HuH-7 (cell line): ENCODE measurements at places on chromosomes 7 and 10.
A peak's percentile ranks its signal among the peaks of the same experiment; 100 is the strongest.

- no peak for DNase-seq
Measured at GRCh38 chr10:133159611-133159949, 439 bp upstream of the KNDC1 start.

GRCh38 chr10:123459371-123460091, 206.6 kb upstream of the GPR26 start:
- DNase-seq, result no peak

GRCh38 chr7:91603707-91604106, 276.8 kb downstream of the MTERF1 start:
- no peak for DNase-seq

- no peak for DNase-seq
Measured at GRCh38 chr7:87129848-87130247, 22.4 kb upstream of the DMTF1 start.

GRCh38 chr10:101772895-101773761, 2.8 kb downstream of the FGF8 start:
- DNase-seq, result no peak

GRCh38 chr7:45563401-45563800, 10.8 kb upstream of the ADCY1 start:
- DNase-seq, result no peak

- no peak for DNase-seq
Measured at GRCh38 chr7:134684165-134684564, 37.5 kb downstream of the BPGM start.

DNA sequence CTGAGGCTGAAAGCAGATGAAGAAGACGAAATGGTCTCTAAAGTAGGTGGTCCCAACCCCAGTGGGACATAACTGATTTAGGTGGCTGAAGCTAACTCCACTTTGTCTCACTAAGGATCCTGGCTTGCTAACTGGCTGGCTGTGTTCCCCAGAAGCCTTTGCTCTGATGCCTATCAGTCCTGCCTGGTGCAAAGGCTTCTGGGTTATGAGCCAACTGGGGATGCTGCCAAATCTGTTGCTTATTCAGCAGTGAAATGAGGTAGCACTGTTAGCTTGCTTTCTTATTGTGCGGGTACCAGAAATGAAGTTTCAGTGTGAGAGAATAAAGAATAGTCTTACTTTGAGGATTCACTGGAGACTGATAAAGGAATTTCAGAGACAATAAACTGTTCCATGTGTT, 18.1 kb downstream of the PRKG1 start:
- no peak for DNase-seq

- DNase-seq, result no peak
Measured at GRCh38 chr10:86226781-86227201, 139.8 kb downstream of the GRID1 start.

DNA sequence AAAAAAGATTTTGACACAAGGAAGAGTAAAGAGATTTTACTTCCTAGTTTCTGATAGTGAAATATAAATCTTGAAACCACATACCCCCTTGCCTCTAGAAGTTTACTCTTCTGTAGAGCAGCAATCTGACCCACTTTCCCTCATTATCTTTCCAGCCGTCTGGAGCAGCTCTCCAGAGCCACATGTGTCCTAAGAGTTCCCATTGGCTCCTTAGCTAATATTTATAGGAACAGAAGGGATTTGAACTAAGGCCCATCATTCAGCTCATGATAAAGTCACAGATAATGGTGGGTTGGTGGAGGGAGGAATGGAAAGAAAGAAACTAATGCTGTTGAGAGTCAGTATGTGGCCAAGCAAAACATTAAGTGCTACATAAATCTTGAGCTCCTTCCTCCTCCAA, 121.8 kb downstream of the INHBA start:
- no peak for DNase-seq

- no peak for DNase-seq
Measured at GRCh38 chr7:79590391-79590790, 136.9 kb upstream of the MAGI2 start.

- no peak for DNase-seq
Measured at GRCh38 chr7:101804967-101805366, 12.5 kb upstream of the CUX1 start.

- no peak for DNase-seq
Measured at GRCh38 chr10:108362961-108363360, 1198.5 kb upstream of the SORCS1 start.

GRCh38 chr7:142696456-142697179, 52.7 kb upstream of the PRSS1 start:
- no peak for DNase-seq

- peak; percentile 84 for DNase-seq
Measured at GRCh38 chr10:110207011-110207804, at the start of gene MXI1. TSS of gene MXI1 (plus strand) at chr10:110207605. CDS start at chr10:110207809, 204 bp downstream.

GRCh38 chr10:77554996-77555397, 82.6 kb downstream of the KCNMA1 start:
- no peak for DNase-seq

- no peak for DNase-seq
Measured at GRCh38 chr10:74156919-74157289, 5.9 kb downstream of the ADK start.

DNA sequence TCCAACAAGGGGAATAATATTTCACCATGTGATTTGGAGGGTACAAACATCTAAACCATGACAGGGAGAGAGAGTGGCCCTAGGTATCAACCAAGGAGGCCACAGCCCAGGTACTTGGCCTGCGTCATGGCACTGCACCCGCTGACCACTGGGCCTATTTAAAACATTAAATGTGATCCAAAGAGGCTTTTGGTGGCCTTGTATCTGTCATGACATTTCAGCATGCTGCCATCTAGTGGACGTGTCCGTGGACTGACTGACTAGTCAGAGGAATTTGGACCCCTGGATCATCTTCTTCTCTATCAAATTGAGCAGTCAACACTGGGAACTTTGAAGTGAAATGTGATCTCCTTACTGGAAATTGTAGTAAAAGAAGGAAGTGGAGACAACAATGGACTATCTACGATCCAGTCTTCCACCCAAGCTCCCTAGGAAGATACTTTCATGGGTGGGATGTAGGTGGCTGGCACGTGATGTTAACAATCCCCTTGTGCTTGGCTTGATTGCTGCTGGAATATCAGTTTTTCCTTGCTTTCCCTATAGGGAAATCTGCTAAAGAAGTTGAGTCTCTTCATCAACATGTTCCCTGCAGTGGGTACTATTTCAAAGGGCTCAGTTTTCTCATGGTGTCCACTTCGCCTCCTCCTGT, 24.6 kb upstream of the ITGA8 start:
- DNase-seq, result peak; percentile 58

DNA sequence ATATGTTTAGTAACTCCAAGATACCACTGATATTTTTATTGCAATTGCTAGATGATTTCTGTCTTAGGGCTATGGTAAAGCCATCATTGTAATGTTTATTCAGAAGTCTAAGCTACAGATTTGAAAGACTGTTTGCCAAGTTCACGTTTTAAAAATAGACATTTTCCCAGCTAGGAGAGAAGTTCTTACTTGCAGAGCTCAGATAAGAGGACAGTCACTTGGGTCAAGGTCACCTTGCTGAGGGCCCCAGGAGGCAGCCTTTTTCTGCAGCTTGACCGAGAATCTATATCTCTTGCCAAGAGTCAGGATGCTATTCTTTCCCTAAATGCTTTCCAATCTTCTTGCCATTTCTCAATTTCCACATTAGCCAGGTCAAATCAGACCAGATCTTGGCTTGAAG, 1011.2 kb downstream of the KCNMA1 start:
- no peak for DNase-seq

DNA sequence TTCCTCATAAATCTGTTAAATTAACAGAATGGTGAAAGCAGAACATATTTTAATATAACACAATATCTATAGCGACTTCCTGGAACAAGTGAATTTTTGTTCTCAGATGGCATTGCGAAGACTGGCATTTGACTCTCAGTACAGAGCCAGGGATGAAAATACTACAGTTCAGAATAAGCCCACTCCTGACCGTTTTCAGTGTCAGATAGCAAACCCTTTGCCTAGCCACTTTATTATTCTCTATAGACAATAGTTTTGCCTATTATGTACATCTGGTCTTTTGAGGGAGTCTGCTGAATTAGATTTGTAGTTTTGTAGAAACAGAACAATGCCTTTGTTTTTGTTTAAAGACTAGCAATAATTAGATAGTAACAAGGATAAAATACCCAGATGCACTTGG, 2.3 kb downstream of the MINPP1 start:
- DNase-seq, result no peak

DNA sequence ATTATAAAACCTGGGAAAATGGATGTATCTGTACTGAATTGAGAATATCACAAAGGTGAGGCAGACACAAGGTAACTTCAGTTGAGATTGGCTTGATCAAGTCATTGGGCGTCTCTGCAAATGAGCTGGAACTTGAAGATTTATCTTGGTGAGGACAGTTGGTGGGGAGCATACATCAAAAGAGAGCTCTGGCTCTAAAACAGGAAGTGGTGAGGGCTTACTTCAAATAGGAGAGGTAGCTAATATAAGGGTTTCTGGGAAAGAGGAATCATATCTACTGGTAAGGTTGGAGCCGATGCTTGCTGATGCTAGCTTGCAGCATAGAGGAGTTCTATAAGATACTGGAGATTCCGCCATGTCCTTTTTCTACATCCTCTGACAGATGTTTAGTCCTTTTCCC, 39.9 kb upstream of the FGL2 start:
- DNase-seq, result no peak

DNA sequence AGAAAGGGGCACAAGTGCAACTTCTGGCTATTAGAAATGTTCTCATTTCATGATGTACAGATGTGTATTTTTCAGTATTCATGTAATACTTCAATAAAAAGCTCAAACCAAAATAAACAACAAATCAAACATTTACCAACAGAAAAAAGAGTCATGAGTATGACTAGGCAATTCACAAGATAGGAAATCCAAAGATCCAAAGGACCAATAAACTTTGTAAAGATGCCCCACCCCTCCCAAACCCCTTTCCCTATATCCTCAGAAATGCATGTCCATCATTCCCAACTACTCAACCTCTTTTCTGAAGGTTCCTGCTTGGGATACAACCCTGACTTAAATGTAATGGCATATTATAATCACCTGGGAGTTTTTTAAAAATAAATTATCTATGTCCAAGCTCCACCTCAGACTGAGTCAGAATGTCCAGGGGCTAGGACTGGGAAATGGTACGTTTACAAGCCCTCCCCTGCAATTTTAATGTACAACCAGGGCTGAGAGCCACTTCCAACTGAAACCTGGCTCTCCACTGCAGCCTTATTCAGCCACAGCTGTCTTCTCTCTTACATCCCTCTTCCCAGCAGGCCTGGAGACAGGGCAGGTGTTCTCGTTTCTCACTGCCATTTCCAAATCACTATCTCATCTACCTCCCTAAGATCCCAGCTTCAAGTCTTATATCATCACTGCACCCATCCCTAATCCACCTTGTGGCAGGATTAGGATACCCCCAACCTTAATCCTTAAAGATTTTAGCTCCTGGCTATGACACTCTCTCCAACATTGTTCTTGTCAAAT, 36.5 kb downstream of the COA1 start:
- no peak for DNase-seq

DNA sequence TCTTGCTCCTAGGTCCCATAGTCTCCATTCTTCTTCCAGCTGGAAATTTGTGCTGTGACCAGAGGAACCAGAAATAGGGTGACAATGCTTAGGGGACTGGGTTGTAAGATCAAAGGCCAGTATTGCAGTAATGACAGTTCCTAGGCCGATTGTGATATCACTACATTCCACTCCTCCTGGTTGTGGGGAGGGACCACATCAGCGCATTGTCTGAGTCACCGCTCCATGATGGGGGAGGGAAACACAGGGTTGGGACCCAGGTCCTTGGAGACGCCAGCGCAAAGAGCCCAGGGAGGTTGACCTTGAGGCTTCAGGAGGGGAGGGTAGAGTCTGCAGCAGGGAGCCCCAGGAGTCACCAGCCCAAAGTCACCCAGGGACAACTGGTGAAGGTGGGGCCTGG, 20.8 kb upstream of the GGCT start:
- DNase-seq, result no peak

- DNase-seq, result no peak
Measured at GRCh38 chr7:2640482-2640830, 8.7 kb downstream of the TTYH3 start.

- no peak for DNase-seq
Measured at GRCh38 chr7:8250547-8250946, 11.4 kb downstream of the ICA1 start.

DNA sequence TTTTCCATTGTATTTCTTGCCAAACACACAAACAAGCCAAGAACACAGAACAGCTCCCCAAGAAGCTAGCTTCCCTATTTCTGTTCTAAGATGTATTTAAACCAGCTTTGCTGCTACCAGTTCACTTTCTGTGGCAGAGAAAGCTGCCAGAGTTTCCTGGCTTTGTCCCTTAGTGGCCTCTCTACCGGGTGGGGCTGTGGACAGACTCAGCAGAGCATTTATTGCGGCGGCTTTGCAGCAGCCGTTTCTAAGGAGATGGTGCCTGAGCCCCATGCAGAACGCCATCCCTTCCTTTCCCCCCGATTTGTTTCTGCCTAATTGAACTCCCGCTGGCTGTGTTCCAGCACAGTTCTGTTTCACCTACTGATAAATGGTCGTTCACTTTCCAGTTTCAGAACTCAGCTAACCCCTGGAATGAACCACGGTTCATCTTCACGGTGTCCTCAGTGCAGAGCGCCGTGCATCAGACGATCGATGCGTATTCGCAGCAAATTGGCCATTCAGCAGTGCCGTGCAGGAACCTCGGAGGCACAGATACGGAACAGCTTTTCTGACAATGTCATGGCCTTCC, 33.8 kb upstream of the SFMBT2 start:
- DNase-seq, result no peak

DNA sequence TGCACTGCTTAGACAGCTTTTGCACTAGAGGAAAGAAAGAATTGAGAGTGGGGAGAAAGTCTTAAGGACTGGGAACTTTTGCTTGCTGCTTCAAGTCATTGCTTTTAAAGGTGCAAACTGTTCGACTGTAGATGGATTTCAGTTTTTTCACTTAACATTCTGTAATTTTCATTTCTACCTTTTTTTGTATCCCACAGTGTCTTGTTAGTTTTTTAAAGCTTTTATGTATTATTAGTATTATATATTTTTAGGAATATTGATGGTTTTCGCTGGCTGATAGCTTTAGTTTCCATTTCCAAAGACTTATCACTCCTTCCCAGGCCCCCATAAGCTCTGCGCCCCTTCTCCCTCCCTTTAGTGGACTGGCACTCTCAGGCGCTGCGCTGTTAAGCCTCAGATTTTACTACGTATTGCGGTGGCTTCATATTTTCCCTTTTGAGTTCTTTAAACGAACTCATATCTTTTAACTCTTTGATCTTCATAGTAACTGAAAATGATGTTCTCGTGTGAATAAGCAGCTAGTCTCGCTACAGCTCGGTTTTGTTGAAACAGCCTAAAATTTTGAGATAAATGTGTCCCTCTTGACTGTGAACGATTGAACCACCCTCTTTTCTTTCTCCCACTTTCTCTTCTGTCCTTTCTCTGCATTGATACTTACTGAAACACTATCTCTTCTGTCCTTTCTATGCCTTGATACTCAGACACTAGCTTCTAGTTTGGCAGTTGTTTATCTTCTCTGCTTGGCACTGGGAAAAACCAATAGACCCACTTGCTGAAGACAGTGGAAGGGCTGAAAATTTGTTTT, 2.5 kb upstream of the ETV1 start:
- no peak for DNase-seq

- no peak for DNase-seq
Measured at GRCh38 chr10:61793760-61794703, 107.5 kb upstream of the ARID5B start.

GRCh38 chr10:45592926-45593325, 79.6 kb downstream of the ZFAND4 start:
- no peak for DNase-seq
